ENCODE measurements at places on chromosomes 3 and 15. TPM values are rescaled to one million over a fixed set of nuclear protein-coding genes. Genes with fewer than 3 reads are reported as not detected.

TRH gene
- total RNA-seq = not detected

RHOV gene
- not detected for total RNA-seq

CPLX3 gene
- total RNA-seq = 0.27 TPM

CADM2 gene
- not detected for total RNA-seq

RARRES1 gene
- total RNA-seq = not detected

ZFAND6 gene
- total RNA-seq = 57.1 TPM

CSPG4 gene
- total RNA-seq = not detected

ITIH1 gene
- not detected for total RNA-seq

GRCh38 chr3:161199926-161200325, 21.2 kb upstream of the NMD3 start:
- H3K36me3 ChIP-seq = no peaks in the 10 kb centered on the region
- H3K4me1 ChIP-seq = no peaks in the 10 kb centered on the region
- H3K27ac ChIP-seq = no peak overlapping the region
- H3K4me3 ChIP-seq = no peak overlapping the region

- H3K27ac ChIP-seq = no peak overlapping the region
- no peaks in the 10 kb centered on the region for H3K36me3 ChIP-seq
- H3K4me1 ChIP-seq = no peaks in the 10 kb centered on the region
- DNase-seq = no peak
- no peak overlapping the region for H3K4me3 ChIP-seq
Measured at GRCh38 chr15:80679167-80679803, 15.8 kb upstream of the ABHD17C start.

- H3K4me1 ChIP-seq = no peaks in the 10 kb centered on the region
- no peak for DNase-seq
- no peaks in the 10 kb centered on the region for H3K27me3 ChIP-seq
- no peak overlapping the region for H3K4me3 ChIP-seq
- no peaks in the 10 kb centered on the region for H3K36me3 ChIP-seq
Measured at GRCh38 chr3:126955004-126955790, 27.7 kb upstream of the PLXNA1 start.

GRCh38 chr3:44984335-44984734, 8.3 kb downstream of the EXOSC7 start:
- DNase-seq = no peak
- H3K36me3 ChIP-seq = no peaks in the 10 kb centered on the region
- no peaks in the 10 kb centered on the region for H3K27me3 ChIP-seq
- peaks cover 40% of the 10 kb centered on the region for H3K4me1 ChIP-seq

- no peaks in the 10 kb centered on the region for H3K27me3 ChIP-seq
- DNase-seq = no peak
- no peak overlapping the region for H3K27ac ChIP-seq
- no peaks in the 10 kb centered on the region for H3K4me1 ChIP-seq
Measured at GRCh38 chr15:89199746-89200145, 21.6 kb downstream of the RLBP1 start.

GRCh38 chr15:33968821-33969220, 524 bp downstream of the CHRM5 start:
- H3K4me1 ChIP-seq = no peaks in the 10 kb centered on the region
- no peak for DNase-seq
- no peak overlapping the region for H3K27ac ChIP-seq
- H3K27me3 ChIP-seq = no peaks in the 10 kb centered on the region
- no peak overlapping the region for H3K4me3 ChIP-seq

GRCh38 chr3:136380530-136380929, 130.4 kb downstream of the PCCB start:
- no peak for DNase-seq
- peaks cover 4% of the 10 kb centered on the region for H3K36me3 ChIP-seq
- no peaks in the 10 kb centered on the region for H3K4me1 ChIP-seq
- no peaks in the 10 kb centered on the region for H3K27me3 ChIP-seq
- no peak overlapping the region for H3K4me3 ChIP-seq
- no peak overlapping the region for H3K27ac ChIP-seq

GRCh38 chr3:23396746-23397145, 193.6 kb downstream of the UBE2E2 start:
- no peak overlapping the region for H3K27ac ChIP-seq
- no peaks in the 10 kb centered on the region for H3K4me1 ChIP-seq
- no peaks in the 10 kb centered on the region for H3K27me3 ChIP-seq
- no peak overlapping the region for H3K4me3 ChIP-seq

- H3K4me1 ChIP-seq = no peaks in the 10 kb centered on the region
- no peaks in the 10 kb centered on the region for H3K36me3 ChIP-seq
- H3K4me3 ChIP-seq = no peak overlapping the region
- H3K27me3 ChIP-seq = peaks cover 3% of the 10 kb centered on the region
Measured at GRCh38 chr3:87949879-87950208, 109.0 kb downstream of the CGGBP1 start.

DNA sequence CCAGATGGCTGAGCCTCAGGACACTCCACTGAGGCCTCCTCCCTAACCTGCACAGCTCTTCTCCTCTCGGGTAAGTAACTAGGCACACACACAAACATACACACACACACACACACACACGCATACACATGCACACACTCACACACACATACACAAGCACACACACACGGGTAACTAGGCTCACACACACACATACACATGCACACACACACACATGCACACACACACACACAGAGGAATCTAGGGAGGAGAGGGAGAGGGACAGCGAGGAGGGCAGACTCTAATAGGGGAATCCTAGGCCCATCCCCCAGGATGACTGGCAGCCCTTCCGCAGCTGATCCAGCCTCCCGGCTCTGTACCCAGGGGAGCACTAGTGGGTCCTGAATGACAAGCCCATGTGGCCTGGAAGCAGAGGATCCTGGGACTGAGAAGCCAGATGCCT, 177.4 kb upstream of the LINGO1 start:
- H3K4me3 ChIP-seq = no peak overlapping the region
- no peaks in the 10 kb centered on the region for H3K27me3 ChIP-seq
- no peak overlapping the region for H3K27ac ChIP-seq
- H3K4me1 ChIP-seq = no peaks in the 10 kb centered on the region

- no peaks in the 10 kb centered on the region for H3K4me1 ChIP-seq
- no peaks in the 10 kb centered on the region for H3K36me3 ChIP-seq
- no peak for DNase-seq
- no peak overlapping the region for H3K27ac ChIP-seq
Measured at GRCh38 chr3:2944628-2945027, 165.5 kb downstream of the IL5RA start.

GRCh38 chr3:124802702-124803101, 72.5 kb downstream of the UMPS start:
- no peak overlapping the region for H3K27ac ChIP-seq
- no peaks in the 10 kb centered on the region for H3K36me3 ChIP-seq
- no peaks in the 10 kb centered on the region for H3K4me1 ChIP-seq
- no peak overlapping the region for H3K4me3 ChIP-seq
- H3K27me3 ChIP-seq = no peaks in the 10 kb centered on the region

- H3K27ac ChIP-seq = no peak overlapping the region
- H3K4me1 ChIP-seq = peaks cover 29% of the 10 kb centered on the region
- H3K27me3 ChIP-seq = no peaks in the 10 kb centered on the region
- no peak for DNase-seq
- no peaks in the 10 kb centered on the region for H3K36me3 ChIP-seq
Measured at GRCh38 chr15:85318732-85319076, 61.7 kb upstream of the AKAP13 start.

DNA sequence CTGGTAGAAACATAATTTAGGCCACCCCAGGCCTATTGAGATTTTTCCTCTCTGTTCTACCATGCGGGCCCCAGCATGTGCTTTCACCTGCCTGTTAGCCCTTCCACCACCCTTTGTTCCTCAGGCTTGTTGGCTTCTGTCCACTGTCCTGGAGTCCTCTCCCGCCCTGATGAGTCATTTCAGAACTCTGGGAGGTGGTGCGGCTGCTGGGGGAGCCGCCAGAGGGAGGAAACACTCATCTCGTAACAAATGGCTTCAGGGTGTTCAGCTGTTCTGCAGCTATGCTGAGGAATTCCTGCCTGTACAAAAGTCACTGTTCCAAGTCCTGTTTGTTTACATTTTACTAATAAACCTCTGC, 36.3 kb downstream of the LRTM1 start:
- no peaks in the 10 kb centered on the region for H3K36me3 ChIP-seq
- no peak overlapping the region for H3K27ac ChIP-seq

GRCh38 chr3:190169877-190170276, 49.2 kb upstream of the P3H2 start:
- H3K4me1 ChIP-seq = no peaks in the 10 kb centered on the region
- H3K27ac ChIP-seq = no peak overlapping the region
- H3K4me3 ChIP-seq = peak overlapping the region; percentile 4
- no peak for DNase-seq

DNA sequence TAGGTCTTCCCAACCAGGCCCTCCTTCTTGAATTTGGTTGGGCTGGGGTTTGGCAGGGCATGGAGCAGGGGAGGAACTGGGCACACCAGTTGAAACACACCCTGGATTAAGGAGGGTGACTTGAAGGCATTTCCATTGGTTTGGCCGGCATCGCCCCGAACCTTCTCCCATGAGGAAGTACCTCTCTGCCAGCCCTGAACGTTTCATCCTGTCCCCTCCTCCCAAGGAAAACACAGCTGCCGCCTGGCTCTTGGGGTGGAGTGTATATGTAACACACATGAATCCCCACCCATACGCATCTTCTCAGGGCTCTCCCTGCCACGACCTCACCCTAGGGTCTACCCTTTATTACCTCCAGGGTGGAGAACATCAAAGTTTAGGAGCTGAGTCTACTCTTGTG, 14.6 kb downstream of the UBAP1L start:
- no peak overlapping the region for H3K4me3 ChIP-seq
- no peak overlapping the region for H3K27ac ChIP-seq
- H3K4me1 ChIP-seq = no peaks in the 10 kb centered on the region

GRCh38 chr3:80215191-80215590, 447.4 kb upstream of the ROBO1 start:
- no peak for DNase-seq
- H3K27ac ChIP-seq = no peak overlapping the region
- H3K36me3 ChIP-seq = no peaks in the 10 kb centered on the region
- H3K4me3 ChIP-seq = no peak overlapping the region
- no peaks in the 10 kb centered on the region for H3K4me1 ChIP-seq

DNA sequence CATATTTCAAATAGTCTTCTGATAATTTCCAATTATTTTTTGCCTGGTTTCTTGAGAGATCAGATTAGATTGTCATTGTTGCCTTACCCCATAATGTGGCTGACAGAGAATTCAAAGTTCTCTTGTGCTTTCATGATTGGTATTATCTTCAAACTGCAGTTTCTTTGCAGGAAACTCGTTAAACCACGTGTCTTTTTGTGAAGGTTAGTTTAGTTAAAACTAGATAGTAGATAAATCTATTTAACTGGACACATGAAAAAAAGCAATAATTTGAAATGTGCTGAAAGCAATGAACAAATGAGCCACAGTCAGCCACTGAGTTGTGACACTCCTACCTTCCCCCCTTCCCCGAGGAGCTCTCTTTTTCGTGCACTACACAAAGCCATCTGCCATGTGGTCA, 327.5 kb upstream of the UMPS start:
- H3K27ac ChIP-seq = no peak overlapping the region
- H3K27me3 ChIP-seq = no peaks in the 10 kb centered on the region
- H3K4me3 ChIP-seq = no peak overlapping the region

DNA sequence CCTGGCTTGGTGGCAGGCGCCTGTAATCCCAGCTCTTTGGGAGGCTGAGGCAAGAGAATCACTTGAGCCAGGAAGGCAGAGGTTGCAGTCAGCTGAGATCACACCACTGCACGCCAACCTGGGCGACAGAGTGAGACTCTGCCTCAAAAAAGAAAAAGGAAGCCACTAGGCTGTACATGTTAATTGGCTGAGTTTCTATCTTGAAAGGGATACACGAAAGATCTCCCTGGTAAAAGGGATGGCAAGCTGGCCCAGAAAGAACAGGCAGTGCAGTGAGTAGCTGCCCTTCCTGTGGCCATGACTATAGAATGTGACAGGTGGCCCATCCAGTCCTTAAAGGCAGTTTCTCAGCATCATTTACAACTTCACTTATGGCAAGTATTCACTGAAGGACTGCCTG, 12.3 kb downstream of the LRIG1 start:
- H3K27me3 ChIP-seq = no peaks in the 10 kb centered on the region
- H3K4me1 ChIP-seq = peaks cover 50% of the 10 kb centered on the region
- peak overlapping the region; percentile 38 for H3K27ac ChIP-seq
- no peak for DNase-seq

DNA sequence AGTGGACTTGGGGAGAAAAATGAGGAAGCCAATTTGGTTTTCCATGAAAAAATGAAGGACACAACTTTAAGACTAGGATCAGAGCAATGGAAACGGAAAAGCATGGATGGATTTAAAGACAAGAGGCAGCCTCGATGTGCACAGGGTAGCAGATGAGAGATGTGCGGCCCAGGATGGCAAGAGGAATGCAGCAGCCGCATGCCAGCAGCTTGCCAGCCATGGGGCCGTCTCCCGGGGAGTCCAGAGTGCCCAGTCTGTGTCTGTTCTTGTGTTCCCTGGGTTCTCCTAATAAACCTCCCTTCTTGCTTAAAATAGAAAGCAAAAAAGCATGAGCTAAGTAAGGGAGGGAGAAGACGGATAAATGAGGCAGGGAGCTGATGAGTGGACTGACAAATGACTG, 68.0 kb upstream of the IQSEC1 start:
- no peaks in the 10 kb centered on the region for H3K4me1 ChIP-seq
- no peaks in the 10 kb centered on the region for H3K27me3 ChIP-seq
- DNase-seq = no peak
- H3K4me3 ChIP-seq = no peak overlapping the region
- H3K27ac ChIP-seq = no peak overlapping the region

DNA sequence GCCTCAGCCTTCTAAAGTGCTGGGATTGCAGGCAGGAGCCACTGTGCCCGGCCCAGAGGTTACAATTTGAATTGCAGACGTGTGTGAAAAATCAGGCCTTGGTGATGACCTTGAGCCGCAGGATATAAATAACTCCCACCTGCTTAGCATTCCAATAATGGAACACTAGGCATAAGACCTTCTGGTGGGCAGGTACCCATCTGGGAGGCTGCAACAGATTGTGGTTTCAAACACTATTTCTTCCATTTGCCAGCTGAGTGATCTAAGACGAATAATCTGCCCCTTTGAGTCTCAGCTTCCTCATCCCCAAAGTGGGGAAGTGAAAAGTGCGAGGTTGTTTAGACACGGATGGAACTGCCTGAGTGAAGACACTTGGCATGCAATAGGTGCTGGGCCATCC, 47.7 kb upstream of the HERC1 start:
- no peak overlapping the region for H3K4me3 ChIP-seq
- no peak overlapping the region for H3K27ac ChIP-seq
- no peak for DNase-seq

DNA sequence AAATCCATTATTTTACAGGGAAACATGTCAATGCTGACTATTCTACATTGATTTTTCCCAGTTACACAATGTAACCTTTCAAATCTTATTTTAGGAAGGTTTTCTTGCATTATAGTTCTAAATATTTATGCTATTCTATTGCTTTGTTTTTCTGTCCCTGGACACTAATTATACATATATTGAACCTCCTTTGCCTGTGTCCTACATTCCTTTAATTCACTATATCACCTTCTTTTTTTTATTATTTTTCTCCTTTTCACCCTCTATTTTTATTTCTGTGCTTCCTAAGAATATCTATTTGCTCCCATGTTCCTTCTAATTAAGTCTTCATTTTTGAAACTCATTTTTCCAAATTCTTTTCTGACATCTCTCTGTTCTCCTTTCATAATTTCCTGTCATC, 259.2 kb downstream of the TJP1 start:
- H3K36me3 ChIP-seq = no peaks in the 10 kb centered on the region
- no peaks in the 10 kb centered on the region for H3K4me1 ChIP-seq
- no peak overlapping the region for H3K27ac ChIP-seq

- no peaks in the 10 kb centered on the region for H3K4me1 ChIP-seq
- H3K4me3 ChIP-seq = no peak overlapping the region
- no peaks in the 10 kb centered on the region for H3K27me3 ChIP-seq
- no peak for DNase-seq
- no peaks in the 10 kb centered on the region for H3K36me3 ChIP-seq
Measured at GRCh38 chr15:78316283-78317083, 17.1 kb upstream of the SKIC8 start.

Measured in naive thymus-derived CD4-positive, alpha-beta T cell (primary cell).